ENCODE measurements at places on chromosomes 5 and 9.

DNA sequence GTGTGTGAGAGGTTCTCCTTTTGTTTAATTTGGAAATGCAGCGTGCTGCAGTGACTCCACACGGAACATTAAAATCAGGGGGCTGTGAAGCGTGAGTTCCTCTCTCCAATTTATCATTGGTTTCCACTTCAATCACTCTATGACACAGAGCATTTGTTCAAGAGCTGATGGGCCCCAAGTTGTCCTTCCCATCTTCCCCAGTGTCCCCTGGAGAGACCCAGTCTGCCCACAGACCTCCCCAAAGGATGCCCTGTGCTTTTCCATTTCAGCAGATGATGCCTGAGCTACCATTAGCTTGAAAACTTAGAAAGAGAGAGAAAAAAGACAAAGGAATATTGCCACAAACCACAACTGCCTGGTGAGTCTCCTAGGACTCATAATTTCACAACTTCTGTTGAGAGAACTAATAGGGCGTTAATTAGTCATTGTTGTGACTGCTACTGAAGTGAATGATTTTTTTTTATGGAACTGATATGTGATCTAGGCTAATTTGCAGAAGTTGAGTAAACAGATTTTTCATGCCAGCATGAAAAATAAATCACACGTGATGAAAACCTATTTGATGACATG, 772.7 kb downstream of the SEMA5A start:
- DNase-seq: no peak

- no peak for DNase-seq
Observed at GRCh38 chr9:86077276-86077675, 22.1 kb downstream of the GOLM1 start.

- DNase-seq: no peak
Observed at GRCh38 chr5:127642949-127643348, 5.9 kb upstream of the CTXN3 start.

GRCh38 chr5:124301850-124302249, 444.6 kb downstream of the ZNF608 start:
- DNase-seq: no peak

GRCh38 chr5:135615581-135616260, 36.9 kb upstream of the CXCL14 start:
- no peak for DNase-seq

GRCh38 chr5:96703995-96704394, 41.8 kb downstream of the CAST start:
- DNase-seq: no peak

- DNase-seq: peak; percentile 39
Observed at GRCh38 chr9:90802386-90802985, 867 bp downstream of the SYK start.

DNA sequence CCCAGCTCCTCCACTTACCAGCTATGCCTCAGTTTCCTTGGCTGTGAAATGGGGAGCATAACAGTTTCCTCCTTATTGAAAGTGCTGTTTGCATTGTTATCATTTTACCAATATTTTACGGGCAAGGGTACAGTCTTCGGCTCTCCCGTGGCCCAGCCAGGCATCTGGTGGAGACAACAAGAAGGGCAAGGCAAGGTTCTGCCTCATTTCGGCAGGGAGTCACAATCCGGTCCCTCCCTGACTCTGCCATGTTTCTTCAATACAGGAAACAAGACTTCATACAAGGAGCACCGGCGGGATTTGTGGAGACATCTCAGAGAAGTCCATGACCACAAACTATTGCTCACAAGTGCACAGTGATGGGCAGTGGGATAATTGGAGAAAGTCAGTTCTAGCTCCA, 174.0 kb downstream of the FGF18 start:
- no peak for DNase-seq

DNA sequence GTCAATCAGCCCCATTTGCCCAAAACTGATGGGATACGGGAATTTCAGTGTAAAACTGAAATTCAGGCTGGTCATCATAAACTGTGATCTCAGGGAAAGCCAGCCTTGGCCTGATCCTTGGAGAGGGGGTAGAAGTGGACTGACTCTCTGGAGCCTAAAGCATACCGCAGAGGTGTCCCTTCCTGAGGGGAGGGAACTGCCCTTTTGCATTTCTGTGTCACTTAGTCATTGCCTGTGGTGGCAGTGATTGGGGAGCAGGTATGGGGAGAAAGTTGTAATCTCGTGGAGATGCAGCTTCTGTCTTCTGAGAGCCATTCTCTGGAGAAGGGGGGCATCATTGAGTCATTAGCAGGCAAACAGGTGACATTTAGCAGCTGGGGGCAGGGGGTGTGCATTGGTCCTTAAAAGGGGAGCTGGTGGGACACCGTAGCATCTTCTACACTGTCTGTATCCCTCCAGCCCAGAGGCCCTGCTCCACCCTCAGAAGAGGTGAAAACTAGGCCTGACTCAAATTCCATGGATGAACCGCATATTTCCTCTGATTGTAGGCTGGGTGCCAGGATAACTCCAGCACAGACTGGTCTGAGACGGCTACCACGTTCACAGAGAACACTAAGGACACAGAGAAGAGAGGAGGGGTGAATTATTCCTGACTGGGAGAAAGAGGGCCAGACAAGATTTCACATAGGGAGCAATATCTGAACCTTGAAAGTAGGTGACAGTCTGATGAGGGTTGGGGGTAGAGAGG, 143.3 kb downstream of the SEC61B start:
- DNase-seq: no peak

- DNase-seq: no peak
Observed at GRCh38 chr5:169390265-169390664, 89.3 kb upstream of the SLIT3 start.

GRCh38 chr9:22084336-22085035, 75.4 kb upstream of the CDKN2B start:
- DNase-seq: no peak

- DNase-seq: no peak
Observed at GRCh38 chr9:38144421-38144820, 75.4 kb upstream of the SHB start.

DNA sequence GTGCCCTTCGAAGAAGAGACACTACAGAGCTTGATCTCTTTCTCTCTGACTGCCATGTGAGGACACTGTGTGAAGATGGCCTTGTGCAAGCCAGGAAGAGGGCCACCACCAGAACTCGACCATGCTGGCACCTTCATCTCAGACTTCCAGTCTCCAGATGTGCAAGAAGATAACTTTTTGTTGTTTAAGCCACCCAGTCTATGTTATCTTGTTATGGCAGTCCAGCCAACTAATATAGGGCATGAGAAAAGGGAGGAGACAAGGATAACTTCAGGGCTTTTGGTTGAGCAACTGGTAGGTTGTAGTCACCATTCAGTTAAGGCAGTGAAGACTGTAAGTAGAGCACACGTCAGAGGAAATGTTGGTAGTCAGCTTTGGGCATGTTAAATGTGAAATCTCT, 515.5 kb downstream of the CSNK1G3 start:
- DNase-seq: no peak

GRCh38 chr5:14226554-14226953, 83.4 kb downstream of the TRIO start:
- no peak for DNase-seq

GRCh38 chr9:102069969-102070368, 331.5 kb upstream of the GRIN3A start:
- no peak for DNase-seq

GRCh38 chr5:133794771-133795415, 173.5 kb downstream of the C5orf15 start:
- no peak for DNase-seq

DNA sequence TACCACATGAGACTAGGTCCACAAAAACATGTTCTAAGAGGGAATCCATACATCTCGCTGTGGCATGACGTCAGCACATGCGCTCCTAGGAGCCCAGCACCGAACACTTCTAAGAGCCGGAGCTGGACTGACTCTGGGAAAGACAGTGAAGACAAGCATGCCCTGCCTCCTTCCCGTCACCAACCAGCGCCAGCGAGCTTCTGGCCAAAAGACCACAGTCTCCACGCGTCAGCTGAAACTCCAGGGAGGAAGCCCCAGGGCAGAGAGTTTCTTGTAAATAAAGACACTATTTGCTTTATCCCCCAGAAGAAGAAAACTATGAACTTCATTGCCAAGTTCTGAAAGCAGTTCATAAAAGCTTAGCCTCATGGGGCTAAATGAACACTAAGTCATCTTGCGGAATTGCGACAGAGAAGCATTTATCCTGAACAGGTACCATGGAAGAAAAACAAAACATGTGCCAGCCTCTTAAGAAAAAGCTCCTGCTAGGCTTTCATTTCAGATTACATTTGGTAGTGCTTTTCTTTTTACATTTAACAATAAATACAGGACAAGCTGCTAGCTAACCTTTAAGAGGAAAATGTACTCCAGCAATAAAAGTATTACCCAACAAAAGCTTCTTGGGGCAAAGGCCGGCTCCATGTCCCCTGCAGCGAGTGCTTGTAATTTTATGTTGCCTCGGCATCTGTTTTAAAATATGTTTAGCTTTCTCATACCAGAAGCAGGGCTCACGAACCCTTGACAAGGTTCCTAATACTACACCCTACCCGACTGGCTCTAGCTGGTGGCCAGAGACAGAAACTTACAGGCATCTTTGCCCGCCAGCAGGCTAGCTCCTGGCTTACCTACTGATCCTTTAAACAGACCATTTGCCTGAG, 96.5 kb downstream of the PRRT1B start:
- DNase-seq: no peak

DNA sequence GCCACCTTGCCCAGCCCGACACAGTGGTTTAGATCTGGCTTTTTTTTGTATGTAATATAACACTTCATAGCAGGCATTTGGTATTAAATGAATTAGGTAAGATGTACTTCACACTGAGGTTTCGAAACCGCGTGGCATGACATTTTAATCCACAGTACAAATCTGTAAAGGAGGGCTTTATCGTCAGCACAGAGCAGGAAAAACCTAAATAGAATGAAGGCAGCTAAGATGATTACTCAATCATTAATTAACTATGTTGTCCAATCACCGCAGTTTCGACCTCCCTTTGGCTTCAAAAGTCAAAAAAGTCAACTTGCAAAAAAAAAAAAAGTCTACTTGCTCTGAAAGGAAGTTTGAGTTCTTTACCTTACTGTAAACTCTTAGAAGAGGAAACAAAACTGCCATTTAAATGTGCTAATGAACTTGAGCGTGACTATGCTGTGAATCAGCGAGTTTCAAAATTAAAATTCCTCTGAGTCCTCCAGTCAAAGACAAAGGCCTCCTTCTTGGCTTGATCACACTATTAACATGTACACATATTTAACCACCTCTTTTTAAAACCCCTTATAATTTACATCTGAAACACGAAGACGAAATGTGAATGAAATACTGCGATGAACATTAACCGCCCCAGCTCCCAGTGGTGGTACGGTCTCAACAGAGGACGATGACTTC, 698 bp upstream of the SEC24A start:
- peak; percentile 62 for DNase-seq

GRCh38 chr5:79108086-79108485, 3.5 kb upstream of the BHMT start:
- DNase-seq: no peak

GRCh38 chr5:67192719-67193438, 3.7 kb downstream of the CD180 start:
- peak; percentile 43 for DNase-seq

- DNase-seq: no peak
Observed at GRCh38 chr5:143501310-143502044, 98.0 kb upstream of the NR3C1 start.

GRCh38 chr9:127554966-127555839, 56.9 kb upstream of the STXBP1 start:
- no peak for DNase-seq

DNA sequence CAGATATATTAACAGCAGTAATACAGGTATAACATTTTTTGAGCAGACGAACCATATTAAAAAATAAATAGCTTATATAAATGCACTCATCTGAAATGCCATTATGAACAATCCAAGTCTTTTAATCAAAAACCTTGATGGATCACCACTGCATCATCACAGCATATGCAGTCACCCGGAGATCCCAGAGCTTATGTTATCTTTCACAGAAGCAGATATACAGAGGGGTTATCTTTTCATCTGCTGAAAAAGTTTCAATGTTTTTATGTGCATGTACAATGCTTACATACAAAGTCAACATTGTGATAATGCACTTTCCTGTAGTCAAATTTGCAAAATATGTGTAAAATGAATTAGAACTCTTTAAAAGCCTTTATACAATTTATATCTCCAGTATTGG, 211.9 kb downstream of the FBXL7 start:
- no peak for DNase-seq

DNA sequence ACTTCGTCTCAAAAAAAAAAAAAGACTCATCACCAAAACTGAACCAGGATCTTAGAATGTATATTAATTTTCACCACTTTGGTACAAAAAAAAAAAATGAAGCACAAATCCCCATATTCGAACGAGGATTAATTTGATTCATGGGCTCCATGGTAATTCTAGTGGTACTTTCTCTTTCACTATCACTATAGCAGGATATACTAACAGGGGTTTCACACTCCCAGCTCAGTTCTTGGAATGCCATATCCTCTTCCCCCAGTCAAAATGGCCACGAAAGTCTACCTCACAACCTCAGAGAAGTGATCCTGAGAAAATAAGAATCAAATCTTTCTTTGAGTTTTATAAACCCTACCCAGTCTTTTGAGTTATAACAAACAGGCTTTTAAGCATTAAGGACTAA, 235.7 kb downstream of the FBXL17 start:
- DNase-seq: no peak

DNA sequence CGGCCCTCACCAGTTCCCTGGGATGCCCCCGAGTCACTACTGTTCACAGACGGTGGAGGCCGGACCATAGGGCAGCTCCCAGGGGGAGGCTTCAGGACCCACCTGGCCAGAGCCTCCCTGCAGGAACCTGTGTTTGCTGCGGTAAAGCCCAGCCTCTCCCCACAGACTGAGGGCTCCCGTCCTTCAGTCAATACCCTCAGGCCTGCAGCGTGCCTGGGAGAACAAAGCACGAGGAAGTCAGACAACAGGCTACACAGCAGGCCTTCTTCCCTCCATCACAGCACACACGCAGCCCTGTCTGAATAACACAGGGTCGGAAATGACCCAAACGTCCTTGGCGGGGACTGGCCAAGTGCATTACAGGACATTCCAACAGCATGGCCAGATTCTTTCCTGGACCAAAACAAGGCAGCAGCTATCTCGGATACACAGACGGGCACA, 34.4 kb downstream of the COL23A1 start:
- no peak for DNase-seq

DNA sequence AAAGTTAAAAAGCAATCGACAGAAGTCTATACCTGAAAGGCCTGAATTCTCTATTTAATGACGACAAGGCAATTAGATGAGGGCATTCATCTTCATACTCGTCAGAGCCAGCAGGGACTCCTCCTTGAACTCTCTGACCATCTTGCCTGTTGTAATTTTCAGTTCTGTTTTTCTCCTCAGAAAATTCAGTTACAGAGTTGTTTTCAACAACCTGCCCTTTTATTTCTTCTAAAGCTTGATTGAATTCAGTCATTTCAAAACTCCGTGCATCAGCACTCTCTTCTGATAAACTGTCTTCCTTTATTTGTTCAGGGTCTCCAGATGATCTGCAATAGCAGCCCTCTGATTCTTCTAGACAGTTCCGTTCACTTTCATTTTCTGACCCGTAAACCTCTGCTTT, 15.6 kb downstream of the RIOK2 start:
- no peak for DNase-seq

DNA sequence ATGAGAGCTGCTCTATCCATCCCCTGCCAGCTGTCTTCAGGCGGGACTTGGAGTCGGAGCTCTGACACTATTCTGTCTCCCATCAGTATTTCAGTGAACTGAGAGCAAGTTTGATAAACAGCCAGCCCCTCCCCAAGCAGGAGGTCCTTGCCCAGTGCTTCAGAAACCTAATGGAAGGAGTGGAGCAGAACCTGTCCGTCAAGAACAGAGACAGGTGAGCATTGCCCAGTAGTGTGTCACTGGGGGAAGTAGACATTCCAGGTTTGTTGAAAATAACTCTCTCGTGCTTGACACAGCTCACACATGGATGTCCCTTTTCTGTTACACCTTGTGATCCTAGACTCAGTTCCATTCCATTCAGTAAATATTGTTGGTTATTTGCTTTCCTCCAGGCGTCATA, 13.2 kb upstream of the TLX3 start:
- DNase-seq: no peak

Measured in NB4 (cell line).